ENCODE measurements at places on chromosomes 12 and 14. TPM values are rescaled to one million over a fixed set of nuclear protein-coding genes. Genes with fewer than 3 reads are reported as not detected.

Gene IL25
- not detected for total RNA-seq

Gene RPGRIP1
- total RNA-seq, result not detected

Gene STYK1
- 2.9 TPM for total RNA-seq

Gene PLA2G1B
- not detected for total RNA-seq

DNA sequence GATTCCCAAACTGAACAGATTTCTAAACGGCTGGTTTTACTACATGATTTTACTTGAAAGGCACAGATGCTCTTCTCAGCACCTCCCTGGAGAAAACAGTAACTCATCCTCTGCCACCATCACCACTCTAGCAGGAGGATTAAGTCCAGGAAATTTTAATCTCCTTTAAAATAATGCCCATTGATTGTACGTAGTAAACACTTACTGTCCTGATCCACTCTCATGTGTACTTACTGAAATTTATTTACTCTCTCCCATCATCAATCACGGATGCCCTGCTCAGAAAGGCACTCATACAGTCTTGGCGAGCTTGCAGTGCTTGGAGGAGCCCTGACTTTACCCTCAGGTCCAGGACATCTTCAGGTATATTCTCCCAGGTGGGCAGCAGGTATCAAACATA is 239.8 kb upstream of the EGLN3 start:
- no peak for DNase-seq

DNA sequence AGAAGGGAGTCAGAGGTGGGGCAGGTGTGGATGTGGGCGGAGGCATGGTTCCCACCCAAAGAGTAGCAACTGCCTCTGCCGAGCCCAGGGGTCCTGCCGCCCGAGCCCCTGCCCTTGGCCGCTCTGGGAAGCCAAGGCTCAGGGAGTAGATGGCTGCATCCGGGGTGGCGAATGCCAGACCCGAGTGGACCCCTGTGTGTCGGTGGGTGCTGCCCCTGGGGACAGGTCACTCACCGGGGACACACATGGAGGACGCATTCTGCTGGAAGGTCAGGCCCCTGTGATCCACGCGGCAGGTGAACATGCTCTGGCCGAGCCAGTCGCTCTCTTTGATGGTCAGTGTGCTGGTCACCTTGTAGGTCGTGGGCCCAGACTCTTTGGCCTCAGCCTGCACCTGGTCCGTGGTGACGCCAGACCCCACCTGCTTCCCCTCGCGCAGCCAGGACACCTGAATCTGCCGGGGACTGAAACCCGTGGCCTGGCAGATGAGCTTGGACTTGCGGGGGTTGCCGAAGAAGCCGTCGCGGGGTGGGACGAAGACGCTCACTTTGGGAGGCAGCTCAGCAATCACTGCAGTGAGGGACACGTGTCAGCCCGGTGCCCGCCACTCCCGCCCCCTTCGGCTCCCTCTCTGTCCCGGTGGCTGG is 329.0 kb downstream of the TMEM121 start:
- no peak for DNase-seq

- DNase-seq, result no peak
These were observed 27.4 kb upstream of the DDHD1 start for GRCh38 chr14:53180272-53181221.

- DNase-seq, result no peak
These were observed 6.8 kb upstream of the ACRBP start for GRCh38 chr12:6653987-6654386.

DNA sequence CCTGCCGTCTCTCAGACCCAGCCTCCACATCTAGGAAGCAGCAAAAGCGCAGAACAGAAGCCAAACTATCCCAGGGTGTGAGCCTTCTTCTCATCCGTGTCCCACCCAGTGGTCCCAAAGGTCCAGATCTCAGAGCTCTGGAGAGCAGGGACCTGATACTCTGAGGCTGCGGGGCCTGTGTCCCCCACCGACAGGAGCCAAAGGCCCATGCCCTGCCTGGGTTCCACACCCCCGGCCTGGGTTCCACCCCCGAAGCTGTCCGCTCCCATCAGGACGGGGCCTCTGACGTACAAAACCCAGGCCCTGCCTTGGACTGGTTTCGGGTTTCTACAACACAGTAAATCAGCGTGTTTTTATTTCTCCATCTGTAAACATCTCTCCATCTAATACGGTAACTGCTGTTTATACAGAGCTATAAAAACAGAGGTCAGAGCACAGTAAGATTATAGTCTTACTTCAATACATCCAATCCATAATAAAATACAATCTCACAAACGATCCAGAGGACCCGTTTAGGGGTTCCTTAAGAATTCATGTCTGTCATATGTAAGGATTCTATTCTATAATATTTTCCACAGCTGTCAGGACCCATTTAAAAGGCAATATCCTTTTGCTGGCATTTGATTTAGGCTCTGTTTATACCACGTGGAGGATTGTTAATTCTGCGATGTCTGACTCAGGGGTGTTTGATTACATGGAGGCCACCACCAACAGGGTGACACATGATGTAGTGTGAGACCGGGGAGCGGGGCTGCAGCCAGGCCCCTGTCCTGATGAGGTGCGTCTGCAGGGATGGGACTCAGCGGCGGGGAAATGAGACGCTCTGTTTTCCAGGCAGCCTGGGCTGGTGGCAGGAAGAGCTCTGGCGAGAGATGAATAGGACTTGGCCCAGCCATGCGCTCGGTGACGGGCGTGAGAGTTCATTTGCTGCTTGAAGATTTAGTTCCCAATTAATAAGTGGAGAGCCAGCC is 110.3 kb downstream of the DICER1 start:
- no peak for DNase-seq

GRCh38 chr14:23403908-23404307 is 4.2 kb downstream of the MYH6 start:
- no peak for DNase-seq

- DNase-seq, result no peak
These were observed 418 bp upstream of the MYG1 start for GRCh38 chr12:53299101-53299453.

GRCh38 chr12:48954841-48955501 is 2.3 kb downstream of the ARF3 start:
- no peak for DNase-seq

GRCh38 chr14:31283578-31284252 is 76.1 kb upstream of the HECTD1 start:
- DNase-seq, result no peak

DNA sequence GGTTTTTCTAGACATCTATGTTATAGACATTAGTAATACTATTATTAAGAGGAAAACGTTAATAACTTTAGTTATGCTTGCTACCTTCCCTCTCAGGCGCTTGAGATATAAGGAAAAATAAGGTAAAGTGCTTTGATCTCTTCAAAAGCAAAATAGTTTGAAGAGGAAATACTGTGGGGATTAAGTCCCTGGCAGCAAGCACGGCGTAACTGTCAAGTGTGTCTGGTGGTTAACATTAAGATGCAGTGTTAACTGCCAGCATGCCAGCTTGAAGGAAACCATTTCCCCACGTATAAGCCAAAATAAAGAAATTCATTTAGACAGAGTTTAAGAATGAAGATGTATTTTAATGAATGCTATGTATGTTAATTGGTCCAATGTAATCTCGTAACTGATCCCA is 31.8 kb downstream of the PELI2 start:
- DNase-seq, result no peak

- no peak for DNase-seq
These were observed 82.9 kb downstream of the FGD4 start for GRCh38 chr12:32482226-32482625.

- no peak for DNase-seq
These were observed 78.7 kb downstream of the FSCB start for GRCh38 chr14:44428231-44428945.
